ENCODE measurements at places on chromosomes 13 and 19.

DNA sequence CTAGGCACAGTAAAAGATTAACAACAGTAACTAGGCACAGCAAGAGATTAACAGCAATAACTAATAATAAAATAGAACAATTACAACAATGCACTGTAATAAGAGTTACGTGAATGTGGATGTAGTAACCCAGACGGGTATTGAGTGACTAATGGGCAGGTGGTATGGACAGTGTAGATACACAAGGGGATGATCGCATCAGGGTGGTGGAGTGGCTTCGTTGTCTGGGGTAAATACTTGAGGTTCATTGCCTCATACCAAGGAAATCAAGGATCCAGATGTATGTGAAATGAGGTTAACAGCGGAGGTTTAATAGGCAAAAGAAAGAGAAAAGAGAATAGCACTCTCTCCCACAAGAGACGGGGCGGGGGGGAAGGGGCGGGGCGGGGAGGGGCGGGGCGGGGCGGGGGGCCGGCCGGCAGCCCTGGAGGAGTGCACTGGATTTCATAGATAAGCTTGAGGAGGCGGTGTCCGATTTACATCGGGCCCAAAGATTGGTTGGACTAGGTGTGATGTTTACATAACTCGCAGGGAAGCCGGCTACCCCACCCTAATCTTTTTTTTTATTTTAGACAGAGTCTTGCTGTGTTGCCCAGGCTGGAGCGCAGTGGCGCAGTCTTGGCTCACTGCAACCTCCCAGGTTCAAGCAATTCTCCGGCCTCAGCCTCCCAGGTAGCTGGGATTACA lies 106.3 kb downstream of the KCTD15 start:
- DNase-seq, result no peak

- DNase-seq, result no peak
These were observed 57.4 kb downstream of the KCNRG start for GRCh38 chr13:50072676-50073075.

DNA sequence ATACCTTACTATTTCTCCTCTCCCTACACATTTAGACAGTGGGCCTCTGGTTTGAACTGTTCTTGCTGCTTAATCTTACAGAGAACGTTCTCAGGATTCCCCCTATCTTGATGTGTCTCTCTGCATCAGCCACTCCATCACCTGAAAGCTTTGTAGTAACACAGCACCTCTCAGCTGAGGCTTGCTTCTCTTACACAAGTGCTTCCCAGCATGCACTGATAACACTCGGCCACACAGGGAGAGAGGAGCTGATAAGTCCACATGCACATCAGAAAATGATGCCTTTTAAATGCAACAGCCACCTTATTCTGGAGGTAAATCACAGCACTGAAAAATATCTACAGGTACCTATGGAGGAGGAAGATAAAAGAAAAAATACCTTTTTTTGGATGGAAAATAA lies 192.2 kb upstream of the TSHZ3 start:
- DNase-seq, result no peak

DNA sequence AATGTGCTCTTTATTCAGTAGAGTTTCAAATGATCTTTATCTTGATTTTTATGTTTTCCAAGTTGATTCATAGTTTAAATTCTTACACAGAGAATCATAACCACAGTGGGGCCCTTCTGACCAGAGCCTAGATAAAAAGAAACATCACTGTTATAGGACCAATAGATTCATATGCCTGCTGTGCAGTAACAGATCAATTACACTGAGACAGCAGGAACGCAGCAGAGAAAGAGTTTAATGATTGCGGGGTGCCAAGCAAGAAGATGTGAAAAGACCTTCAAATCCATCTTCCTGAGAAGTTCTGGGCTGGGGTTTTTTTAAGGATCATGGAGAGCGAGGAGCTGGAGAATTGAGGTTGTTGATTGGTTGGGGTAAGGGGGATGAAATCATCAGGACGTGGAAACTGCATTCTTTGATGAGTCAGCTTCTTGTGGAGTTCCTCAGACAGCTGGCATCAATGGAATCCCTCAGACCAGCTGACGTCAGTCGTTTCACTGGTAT lies 346.6 kb downstream of the TBC1D4 start:
- no peak for DNase-seq

- DNase-seq, result no peak
These were observed 1.9 kb downstream of the ISOC2 start for GRCh38 chr19:55459551-55459949.

Measured in stimulated activated CD8-positive, alpha-beta memory T cell treated with anti-CD3 and anti-CD28 coated beads, Interleukin-2, amount 100 ng/mL, for 48 hours (primary cell).